ENCODE measurements at places on chromosomes 16 and 17. TPM values are rescaled to one million over a fixed set of nuclear protein-coding genes. Genes with fewer than 3 reads are reported as not detected.

DNA sequence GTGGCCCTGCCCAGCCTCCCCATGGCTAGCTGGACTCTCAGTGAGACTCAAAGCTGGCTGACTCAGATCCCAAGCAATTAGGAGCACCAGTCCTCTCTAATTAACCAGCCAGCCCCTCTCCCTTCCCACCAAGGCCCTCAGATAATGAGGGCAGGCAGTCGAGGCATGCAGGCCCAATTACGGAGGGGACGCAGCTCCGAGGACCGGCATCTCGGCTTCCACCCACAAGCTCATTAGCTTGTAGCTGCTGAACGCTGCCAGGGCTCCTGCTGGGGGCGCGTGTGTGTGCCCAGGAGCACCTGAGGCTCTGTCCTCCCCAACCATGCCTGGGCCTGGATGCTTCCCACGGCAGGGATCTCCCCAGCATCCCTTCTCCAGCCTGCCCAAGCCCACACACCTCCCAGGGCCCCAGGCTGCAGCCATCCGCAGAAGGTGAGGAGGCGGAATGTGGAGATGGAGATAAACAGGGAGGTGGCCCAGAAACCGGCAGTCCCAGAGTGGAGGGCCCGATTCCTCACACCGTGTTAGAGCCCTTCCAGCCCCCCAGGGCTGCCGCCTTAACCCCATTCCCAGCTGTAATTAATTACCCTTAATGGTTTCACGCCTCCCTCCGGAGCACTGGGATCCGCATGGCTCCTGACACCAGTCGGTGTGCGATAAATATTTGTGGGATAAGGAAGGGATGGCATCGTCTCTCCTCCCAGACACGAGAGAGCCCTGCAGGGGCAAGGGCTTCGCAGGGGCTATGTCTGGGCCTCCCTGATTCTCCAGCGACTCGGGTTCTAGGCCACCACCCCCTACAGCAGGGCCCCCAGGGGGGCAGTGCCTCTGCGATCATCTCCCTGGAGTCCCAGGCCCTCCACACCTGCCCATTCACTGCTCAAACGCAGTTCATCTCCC is 42.2 kb downstream of the RPH3AL start:
- DNase-seq = no peak

DNA sequence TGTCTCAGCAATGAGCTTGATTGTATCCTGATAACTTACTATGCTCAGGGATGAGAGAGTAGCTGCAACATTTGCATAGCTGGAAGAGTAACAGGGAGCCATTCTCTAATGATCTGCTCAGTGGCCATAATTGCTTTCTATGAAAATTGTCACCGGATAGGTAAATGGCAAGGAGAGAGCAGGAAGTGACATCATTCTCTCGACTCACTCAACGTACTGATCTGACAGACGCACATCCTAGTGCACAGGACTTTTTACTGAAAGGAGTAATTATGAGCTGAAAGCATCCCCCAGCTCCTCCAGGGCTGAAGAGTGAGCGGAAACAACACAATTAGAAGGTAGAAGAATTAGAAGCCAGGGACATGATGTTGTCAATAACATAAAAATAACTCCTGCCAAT is 71.8 kb downstream of the IRX5 start:
- peak; percentile 8 for DNase-seq

DNA sequence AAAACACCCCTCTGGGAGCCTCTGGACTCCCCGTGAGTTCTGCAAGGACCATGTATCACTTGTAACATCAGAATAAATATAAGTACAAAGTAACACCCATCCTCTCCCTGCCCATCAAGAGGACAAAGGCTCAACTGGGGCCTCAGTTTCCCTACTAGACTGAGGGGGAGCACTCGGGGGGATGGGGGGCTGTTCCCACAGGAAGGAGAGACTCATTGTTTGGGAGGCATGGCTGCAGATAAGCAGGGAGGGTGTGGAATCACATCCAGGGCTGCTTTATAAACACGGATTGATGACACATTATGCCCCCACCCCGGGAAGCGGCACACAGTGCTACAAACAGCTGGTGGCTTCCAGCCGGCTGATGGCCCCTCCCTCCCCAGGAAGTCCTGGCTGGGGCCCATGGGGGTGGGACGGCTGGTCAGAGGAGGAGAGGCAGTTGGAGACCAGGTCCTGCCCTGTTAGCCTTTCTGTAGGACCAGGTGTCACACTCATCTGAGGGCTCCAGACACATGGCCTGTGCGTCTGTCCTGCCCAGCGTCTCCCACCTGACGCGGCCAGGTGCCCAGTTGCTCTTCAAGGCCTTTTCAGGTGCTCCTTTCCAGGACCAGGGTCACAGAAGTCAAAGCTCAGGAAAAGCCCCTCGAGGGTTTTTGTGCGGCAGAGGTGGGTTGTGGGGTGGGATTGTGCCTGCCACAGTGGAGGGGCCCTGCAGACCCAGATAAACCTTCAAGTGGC is 1.3 kb upstream of the MPG start:
- DNase-seq = peak; percentile 97

DNA sequence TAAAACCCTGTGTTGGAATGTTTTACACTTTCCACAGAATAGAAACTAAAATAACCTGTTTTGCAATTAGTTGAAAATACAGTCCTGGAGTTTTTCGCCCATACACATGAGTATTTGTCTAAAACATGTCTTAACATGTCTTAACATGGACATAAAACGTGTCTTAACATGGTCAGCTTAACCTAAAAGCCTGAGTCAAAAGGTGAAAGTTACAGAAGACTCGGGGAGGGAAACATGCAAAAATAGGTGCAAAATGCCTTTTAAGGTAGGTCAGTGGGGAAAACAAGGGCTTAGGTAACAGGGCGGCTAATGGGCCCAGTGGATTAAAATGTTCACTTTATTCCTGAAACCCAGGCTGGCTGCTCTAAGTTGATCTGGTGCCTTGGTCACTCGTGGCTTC is 56.1 kb upstream of the RBL2 start:
- DNase-seq = no peak

PHLPP2 gene
- 4.9 TPM for total RNA-seq

All from lower leg skin (tissue), 4 donors.